Body of pancreas (tissue), 4 donors: ENCODE measurements at places on chromosomes 4 and X.

- H3K27ac ChIP-seq = no peak overlapping the region
- no peak overlapping the region for H3K4me3 ChIP-seq
- no peak for DNase-seq
- peaks cover 12% of the 10 kb centered on the region for H3K4me1 ChIP-seq
Measured at GRCh38 chrX:117996408-117996807, 120.2 kb downstream of the KLHL13 start.

- H3K27me3 ChIP-seq = no peaks in the 10 kb centered on the region
- H3K27ac ChIP-seq = no peak overlapping the region
- H3K4me3 ChIP-seq = no peak overlapping the region
- no peaks in the 10 kb centered on the region for H3K36me3 ChIP-seq
- no peak for DNase-seq
Measured at GRCh38 chr4:20356565-20356964, 104.9 kb downstream of the SLIT2 start.

DNA sequence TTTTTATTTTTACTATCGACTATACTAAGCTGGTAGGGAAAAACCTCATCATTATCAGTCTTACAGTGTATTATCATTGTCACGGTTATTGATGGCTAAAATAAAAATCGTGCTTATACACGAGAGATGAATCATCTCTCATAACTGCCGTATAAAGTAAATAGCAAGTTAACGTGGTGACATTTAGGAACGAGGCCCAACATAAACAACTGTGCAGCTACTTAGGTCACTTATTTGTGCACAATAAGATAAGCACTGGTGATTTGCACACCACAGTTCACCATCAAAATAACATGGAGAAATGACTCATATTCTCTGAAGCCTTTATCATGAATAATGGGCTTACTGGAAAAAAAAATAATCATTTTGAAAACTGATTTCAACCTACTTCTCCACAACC is 482.0 kb upstream of the TENM3 start:
- DNase-seq = no peak
- H3K36me3 ChIP-seq = no peaks in the 10 kb centered on the region
- no peaks in the 10 kb centered on the region for H3K4me1 ChIP-seq

GRCh38 chr4:99361899-99362275 is 9.3 kb upstream of the ADH1C start:
- H3K36me3 ChIP-seq = no peaks in the 10 kb centered on the region
- H3K27ac ChIP-seq = no peak overlapping the region
- no peaks in the 10 kb centered on the region for H3K27me3 ChIP-seq

GRCh38 chr4:184514121-184514988 is 40.0 kb upstream of the IRF2 start:
- no peaks in the 10 kb centered on the region for H3K36me3 ChIP-seq
- DNase-seq = peak; percentile 26
- no peaks in the 10 kb centered on the region for H3K27me3 ChIP-seq
- H3K27ac ChIP-seq = no peak overlapping the region
- peaks cover 14% of the 10 kb centered on the region for H3K4me1 ChIP-seq
- no peak overlapping the region for H3K4me3 ChIP-seq

GRCh38 chrX:10507181-10507580 is 113.2 kb downstream of the MID1 start:
- H3K4me1 ChIP-seq = no peaks in the 10 kb centered on the region
- H3K27ac ChIP-seq = no peak overlapping the region
- no peaks in the 10 kb centered on the region for H3K36me3 ChIP-seq
- no peak overlapping the region for H3K4me3 ChIP-seq
- no peak for DNase-seq
- H3K27me3 ChIP-seq = no peaks in the 10 kb centered on the region

DNA sequence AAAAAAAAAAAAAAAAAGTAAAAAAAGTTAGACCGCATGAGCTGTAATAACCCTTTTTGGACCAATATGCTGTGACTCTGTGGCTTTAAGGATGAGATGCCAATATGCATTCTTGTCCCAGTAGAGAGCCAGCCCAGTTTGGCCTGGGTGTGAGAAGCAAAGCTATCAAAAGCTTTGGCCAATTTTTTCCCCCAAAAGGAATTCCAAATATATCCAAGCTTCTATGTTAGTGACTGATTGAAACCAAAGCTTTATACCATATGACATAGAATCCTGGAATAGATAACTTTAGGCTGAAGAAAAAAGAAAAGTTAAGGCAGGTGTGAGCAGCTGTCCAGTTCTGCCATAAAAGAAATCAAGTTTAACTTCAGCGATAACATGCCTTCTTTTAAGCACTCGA is 30.5 kb upstream of the RBPJ start:
- H3K4me1 ChIP-seq = no peaks in the 10 kb centered on the region
- H3K36me3 ChIP-seq = no peaks in the 10 kb centered on the region
- no peak overlapping the region for H3K4me3 ChIP-seq

DNA sequence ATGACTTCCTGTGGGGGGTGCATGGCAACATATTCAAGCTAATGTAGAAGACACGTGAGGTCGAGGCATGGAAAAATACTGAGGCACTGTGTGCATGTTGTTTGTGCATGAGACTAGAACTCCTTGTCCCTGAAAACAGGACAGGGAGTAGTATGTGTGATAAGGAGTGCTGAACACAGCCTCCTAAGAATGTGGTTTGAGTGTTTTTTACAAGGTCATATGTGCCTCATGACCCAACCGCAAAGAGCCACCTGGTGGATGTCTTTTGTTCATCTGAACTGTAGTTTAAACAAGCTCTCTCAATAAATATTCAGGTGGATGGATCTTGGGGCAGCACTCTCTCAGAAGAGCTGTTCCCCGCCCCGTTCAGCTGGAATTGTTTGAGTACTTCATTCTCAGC is 226.6 kb downstream of the NLGN4X start:
- H3K27me3 ChIP-seq = no peaks in the 10 kb centered on the region
- H3K36me3 ChIP-seq = no peaks in the 10 kb centered on the region
- H3K27ac ChIP-seq = no peak overlapping the region
- no peak overlapping the region for H3K4me3 ChIP-seq

GRCh38 chr4:2852481-2852921 is 8.9 kb downstream of the ADD1 start:
- peak overlapping the region; percentile 59 for H3K27ac ChIP-seq
- peaks cover 87% of the 10 kb centered on the region for H3K4me1 ChIP-seq
- no peaks in the 10 kb centered on the region for H3K27me3 ChIP-seq
